ENCODE measurements at places on chromosomes 16 and 17.
A peak's percentile ranks its signal among the peaks of the same experiment; 100 is the strongest.

DNA sequence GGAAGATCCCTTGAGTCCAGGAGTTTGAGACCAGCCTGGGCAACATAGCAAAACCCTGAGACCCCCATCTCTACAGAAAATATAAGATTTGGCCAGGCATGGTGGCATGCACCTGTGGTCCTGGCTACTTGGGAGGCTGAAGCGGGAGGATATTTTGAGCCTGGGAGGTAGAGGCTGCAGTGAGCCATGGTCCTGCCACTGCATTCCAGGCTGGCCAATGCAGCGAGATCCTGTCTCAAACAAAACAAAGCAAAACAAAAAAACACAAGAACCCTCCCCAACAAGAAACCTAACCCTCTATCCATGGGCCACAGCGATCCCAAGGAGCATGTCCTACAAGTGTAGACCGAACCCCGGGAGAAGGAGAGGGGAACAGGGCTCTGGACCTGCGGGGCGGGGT, 133.3 kb downstream of the MGAT5B start:
- no peak for DNase-seq

DNA sequence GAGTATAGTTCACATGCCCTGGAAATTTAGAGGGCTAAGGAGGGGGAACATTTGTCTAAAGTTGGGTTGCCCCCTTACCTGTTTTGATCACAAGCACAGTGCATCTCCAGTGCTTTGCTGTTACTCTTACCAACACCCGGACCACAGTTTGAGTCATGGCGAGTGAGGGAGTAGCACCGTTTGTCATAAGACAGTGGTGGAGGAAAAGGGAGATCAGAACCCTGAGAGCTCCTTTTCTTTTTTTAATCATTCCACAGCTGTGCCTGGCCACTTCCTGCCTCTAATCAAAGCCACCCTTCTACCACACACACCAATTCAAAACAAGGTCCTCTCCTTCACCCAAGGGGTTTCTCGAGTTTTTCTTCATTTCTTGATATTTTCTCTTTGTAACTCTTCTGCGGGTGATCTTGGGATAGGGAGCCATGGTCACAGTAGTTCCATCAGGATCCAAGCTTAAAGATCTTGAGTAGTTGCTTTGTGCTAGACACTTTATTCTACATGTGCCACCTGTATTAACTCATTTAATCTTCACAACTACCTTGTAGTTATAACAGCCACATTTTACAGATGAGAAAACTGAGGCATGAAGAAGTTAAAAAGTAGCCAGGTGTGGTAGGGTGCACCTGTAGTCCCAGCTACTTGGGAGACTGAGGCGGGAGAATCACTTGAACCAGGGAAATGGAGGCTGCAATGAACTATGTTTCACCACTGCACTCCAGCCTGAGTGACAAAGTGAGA, 5.0 kb upstream of the MYL4 start:
- DNase-seq: peak; percentile 39

- no peak for DNase-seq
Measured at GRCh38 chr17:39027455-39028035, 60.3 kb upstream of the FBXO47 start.

DNA sequence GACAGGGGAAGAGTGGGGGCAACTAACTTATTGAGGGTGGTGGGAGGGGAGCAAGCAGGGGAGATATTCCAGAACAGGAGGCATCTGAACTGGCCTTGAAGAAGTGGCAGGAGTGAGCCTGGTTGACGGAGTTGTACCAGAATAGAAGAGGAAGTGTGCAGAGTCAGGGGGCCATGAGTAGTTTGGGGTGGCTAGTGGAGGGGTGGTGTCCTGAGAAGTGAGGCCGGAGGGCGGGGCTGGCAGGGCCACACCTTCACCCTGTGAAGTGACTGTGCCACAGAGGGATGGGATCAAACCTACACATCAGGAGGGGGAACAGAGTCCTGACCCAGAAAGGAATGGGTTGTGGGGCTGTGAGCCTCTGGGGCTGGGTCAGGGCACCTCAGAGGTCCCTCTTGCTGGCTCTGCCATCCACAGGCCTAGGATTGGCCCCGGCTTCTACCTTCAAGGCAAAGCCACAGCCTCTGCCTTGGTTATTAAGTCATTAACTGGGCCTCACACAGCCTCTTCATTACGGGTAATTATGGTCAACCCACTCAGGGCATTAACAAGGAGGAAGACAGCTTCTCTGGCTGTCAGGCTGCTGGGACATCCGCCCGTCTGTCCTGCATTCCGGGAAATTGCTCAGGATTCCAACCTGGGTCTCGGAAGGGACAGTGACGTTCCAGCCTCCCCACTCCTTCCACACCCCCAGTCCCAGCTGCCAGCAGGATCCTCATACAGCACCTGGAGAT, 12.7 kb downstream of the SPNS2 start:
- DNase-seq: no peak

- no peak for DNase-seq
Measured at GRCh38 chr16:75482434-75483205, 12.6 kb downstream of the CHST6 start.

GRCh38 chr17:63533433-63534077, 10.4 kb downstream of the KCNH6 start:
- DNase-seq: no peak

DNA sequence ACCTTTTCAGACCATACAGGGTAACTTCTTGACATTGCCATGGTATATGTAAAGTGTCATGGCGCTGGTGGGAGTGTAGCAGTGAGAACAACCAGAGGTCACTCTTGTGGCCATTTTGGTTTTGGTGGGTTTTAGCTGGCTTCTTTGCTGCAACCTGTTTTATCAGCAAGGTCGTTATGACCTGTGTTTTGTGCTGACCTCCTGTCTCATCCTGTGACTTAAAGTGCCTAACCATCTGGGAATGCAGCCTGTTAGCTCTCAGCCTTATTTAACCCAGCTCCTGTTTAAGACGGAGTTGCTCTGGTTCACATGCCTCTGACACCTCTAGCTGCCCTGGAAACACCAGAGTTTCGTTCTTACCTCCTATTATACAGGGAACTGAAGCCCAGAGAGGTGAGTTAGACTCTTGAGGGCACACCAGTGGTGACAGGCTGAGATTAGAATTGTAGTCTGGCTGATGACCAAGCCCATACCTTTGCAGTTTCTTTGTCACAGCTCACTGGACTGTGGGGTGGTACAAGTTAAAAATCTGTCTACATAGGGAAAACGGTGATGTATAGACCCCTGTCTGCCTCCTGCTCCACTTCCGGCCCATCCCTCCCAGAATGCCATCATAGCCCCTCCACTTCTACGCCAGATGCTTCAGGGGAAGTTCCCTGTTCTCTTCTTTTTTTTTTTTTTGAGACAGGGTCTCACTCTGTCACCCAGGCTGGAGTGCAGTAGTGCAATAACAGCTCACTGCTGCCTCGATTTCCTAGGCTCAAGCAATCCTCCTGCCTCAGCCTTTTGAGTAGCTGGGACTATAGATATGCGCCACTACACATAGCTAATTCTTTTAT, 21.0 kb downstream of the KSR1 start:
- no peak for DNase-seq

All from foreskin melanocyte (primary cell).